ENCODE measurements at places on chromosomes 3 and 15. TPM values are rescaled to one million over a fixed set of nuclear protein-coding genes. Genes with fewer than 3 reads are reported as not detected.

- peaks cover 6% of the 10 kb centered on the region for H3K4me1 ChIP-seq
- no peak overlapping the region for H3K4me3 ChIP-seq
- no peak overlapping the region for H3K27ac ChIP-seq
- no peaks in the 10 kb centered on the region for H3K36me3 ChIP-seq
- DNase-seq, result peak; percentile 52
- H3K27me3 ChIP-seq, result peaks cover 40% of the 10 kb centered on the region
Measured at GRCh38 chr3:32240159-32240545, 1.7 kb downstream of the CMTM8 start.

GRCh38 chr15:93887151-93887550 is 344.2 kb upstream of the MCTP2 start:
- no peak overlapping the region for H3K4me3 ChIP-seq
- no peak for DNase-seq
- H3K4me1 ChIP-seq, result peaks cover 13% of the 10 kb centered on the region
- no peaks in the 10 kb centered on the region for H3K36me3 ChIP-seq
- H3K27me3 ChIP-seq, result no peaks in the 10 kb centered on the region

GRCh38 chr3:112815981-112816380 is 30.7 kb downstream of the CD200R1L start:
- H3K27ac ChIP-seq, result no peak overlapping the region
- no peak for DNase-seq
- no peaks in the 10 kb centered on the region for H3K4me1 ChIP-seq
- no peak overlapping the region for H3K4me3 ChIP-seq
- no peaks in the 10 kb centered on the region for H3K27me3 ChIP-seq

MST1R gene
- 0.32 TPM for total RNA-seq

- peak; percentile 8 for DNase-seq
- H3K27ac ChIP-seq, result no peak overlapping the region
- H3K4me1 ChIP-seq, result peaks cover 12% of the 10 kb centered on the region
- no peaks in the 10 kb centered on the region for H3K27me3 ChIP-seq
Measured at GRCh38 chr3:55065331-55065730, 137.5 kb upstream of the LRTM1 start.

- no peak overlapping the region for H3K4me3 ChIP-seq
- H3K4me1 ChIP-seq, result no peaks in the 10 kb centered on the region
- no peak overlapping the region for H3K27ac ChIP-seq
- H3K27me3 ChIP-seq, result no peaks in the 10 kb centered on the region
- no peaks in the 10 kb centered on the region for H3K36me3 ChIP-seq
Measured at GRCh38 chr3:95084738-95085137, 1021.9 kb downstream of the NSUN3 start.

RETNLB gene
- total RNA-seq, result not detected

NAA80 gene
- 21.8 TPM for total RNA-seq

DNA sequence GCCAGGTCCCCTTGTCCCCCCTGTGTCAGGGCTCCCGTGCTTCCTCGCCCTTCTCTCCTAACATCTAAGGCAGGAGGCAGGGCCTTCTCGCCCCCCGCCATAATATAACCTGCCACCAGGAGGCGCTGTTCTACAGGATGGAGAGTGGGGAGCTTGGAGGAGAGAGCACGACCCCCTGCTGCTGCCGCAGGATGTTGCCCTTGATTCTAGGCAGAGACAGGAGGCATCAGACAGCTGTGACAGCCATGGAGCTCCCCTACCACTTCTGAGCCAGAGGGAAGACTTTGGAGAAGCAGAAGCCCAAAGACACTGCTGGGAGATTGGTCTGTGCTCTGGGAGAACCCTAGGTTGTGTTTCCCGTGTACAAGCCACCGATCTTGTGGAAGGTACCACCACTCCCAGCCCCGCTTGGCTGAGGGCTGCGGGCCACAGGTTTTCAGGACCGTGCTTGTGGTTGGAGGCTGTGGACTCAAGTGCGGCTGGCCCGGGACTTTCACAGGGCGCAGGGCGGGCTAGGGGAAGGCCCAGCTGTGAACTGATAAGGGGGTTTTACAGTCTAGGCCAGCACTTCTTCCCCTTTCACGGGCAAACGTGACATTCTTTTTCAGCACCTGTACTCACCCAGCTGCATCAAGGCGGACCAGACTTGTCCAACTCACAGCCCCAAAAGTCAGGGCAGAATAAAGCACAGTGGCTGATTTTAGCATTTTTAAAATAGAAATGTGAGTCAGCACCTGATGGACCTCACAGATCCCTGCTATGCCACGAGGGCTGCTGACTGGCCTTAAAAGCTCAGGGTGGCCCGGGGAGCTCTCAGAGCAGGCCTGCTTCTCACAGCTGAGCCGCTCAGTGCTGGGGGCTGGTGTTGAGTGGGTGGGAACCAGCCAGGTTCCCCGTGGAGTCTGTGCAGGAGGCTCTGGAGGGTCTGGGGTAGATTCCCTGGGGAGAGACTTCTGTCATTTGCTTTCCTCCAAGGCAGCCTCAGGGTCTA is 2.6 kb upstream of the TIGIT start:
- no peaks in the 10 kb centered on the region for H3K4me1 ChIP-seq
- H3K27me3 ChIP-seq, result no peaks in the 10 kb centered on the region
- peak; percentile 86 for DNase-seq
- H3K4me3 ChIP-seq, result no peak overlapping the region
- no peak overlapping the region for H3K27ac ChIP-seq

DNA sequence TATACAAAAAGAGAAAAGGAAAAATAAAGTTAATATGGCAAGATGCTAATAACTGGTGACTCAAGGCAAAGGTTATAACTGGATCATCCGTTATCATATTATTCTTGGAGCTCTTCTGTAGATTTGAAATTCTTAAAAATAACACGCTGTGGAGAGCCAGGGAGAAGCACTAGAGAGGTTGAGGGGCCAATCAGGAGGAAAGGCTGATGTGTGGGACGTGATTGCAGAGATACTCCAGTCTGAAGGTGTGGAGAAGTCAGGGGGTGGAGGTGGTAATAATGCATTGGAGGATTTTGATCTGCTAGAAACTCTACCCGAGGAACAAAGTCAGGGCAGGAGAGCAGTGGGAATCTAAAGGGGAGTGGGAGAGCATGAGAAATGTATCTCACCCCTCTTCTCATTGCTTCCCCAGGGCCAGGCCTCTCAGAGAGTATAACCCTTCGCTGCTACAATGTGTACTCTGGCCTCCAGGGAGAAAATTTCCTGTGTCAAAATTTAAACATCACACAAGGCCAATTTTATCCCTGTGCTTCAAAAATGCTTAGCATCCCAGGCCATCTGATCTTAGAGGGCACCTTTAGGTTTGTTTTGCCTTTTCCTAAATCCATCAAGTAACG is 211.5 kb upstream of the SEMA6D start:
- H3K36me3 ChIP-seq, result no peaks in the 10 kb centered on the region
- no peaks in the 10 kb centered on the region for H3K27me3 ChIP-seq

GRCh38 chr15:88061452-88061851 is 195.1 kb downstream of the NTRK3 start:
- no peaks in the 10 kb centered on the region for H3K27me3 ChIP-seq
- H3K36me3 ChIP-seq, result no peaks in the 10 kb centered on the region
- no peak overlapping the region for H3K27ac ChIP-seq
- no peak overlapping the region for H3K4me3 ChIP-seq
- no peaks in the 10 kb centered on the region for H3K4me1 ChIP-seq
- no peak for DNase-seq

- H3K27ac ChIP-seq, result no peak overlapping the region
- H3K4me3 ChIP-seq, result no peak overlapping the region
- H3K36me3 ChIP-seq, result no peaks in the 10 kb centered on the region
- no peaks in the 10 kb centered on the region for H3K27me3 ChIP-seq
- H3K4me1 ChIP-seq, result peaks cover 4% of the 10 kb centered on the region
Measured at GRCh38 chr3:114308377-114308776, 14.5 kb downstream of the TIGIT start.

CD200 gene
- total RNA-seq, result 41.5 TPM

DNA sequence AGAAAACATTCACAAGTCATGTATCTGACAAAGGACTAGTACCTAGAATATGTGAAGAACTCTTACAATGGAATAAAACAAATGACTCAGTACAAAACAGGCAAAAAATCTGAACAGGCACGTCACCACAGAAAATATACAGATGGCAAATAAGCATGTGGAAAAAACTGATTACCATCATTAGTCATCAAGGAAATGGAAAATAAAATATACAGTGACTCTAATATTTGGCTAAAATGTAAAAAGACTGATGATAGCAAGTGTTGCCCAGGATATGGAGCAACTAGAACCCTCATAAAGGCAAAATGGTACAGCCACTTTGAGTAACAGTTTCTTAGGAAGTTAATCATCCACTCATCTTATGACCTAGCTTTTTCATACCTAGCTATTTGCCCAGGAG is 95.8 kb upstream of the ABHD17C start:
- no peak for DNase-seq
- no peaks in the 10 kb centered on the region for H3K4me1 ChIP-seq
- H3K27ac ChIP-seq, result no peak overlapping the region
- no peaks in the 10 kb centered on the region for H3K36me3 ChIP-seq
- H3K27me3 ChIP-seq, result no peaks in the 10 kb centered on the region

DNA sequence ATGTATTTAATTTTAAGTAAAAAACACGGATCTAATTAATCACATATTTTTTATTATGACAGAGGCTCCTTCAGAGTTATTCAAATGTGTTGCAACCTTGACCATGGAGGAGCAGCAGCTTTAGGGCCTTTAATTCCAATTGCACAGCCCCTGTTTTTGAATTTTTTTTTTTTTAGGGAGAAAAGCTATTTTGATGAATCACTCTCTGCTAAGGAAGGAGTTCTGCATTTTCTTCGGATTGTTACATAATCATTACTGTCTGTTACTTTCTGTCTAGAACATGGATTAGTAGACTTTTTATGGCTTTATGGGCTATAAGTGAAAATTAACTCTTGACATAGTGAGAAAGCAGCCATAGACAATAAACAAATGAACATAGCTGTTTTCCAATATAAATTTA is 90.8 kb downstream of the MCTP2 start:
- H3K27me3 ChIP-seq, result no peaks in the 10 kb centered on the region
- no peaks in the 10 kb centered on the region for H3K36me3 ChIP-seq
- no peak overlapping the region for H3K27ac ChIP-seq
- H3K4me1 ChIP-seq, result no peaks in the 10 kb centered on the region

DNA sequence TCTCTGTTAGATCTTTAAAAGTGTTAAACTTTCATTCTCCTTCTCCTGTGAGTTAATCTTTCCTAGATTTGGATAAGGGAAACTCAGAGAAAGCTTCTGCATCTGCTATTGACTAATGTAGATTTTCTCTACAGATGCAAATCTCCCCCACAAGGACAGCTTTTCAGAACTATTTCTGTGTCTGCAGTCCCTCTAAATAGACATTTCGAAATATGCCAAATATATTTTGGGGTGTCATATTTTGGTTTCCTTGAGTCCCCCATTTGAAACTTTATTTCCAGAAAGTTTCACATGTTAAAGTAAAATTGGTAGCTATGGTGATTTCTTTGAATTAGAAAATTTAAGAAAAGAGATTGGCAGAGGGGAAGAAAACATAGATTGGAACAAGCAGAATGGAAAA is 852.3 kb upstream of the ALCAM start:
- no peaks in the 10 kb centered on the region for H3K36me3 ChIP-seq
- H3K27me3 ChIP-seq, result no peaks in the 10 kb centered on the region
- no peak overlapping the region for H3K27ac ChIP-seq
- H3K4me3 ChIP-seq, result no peak overlapping the region
- no peak for DNase-seq
- H3K4me1 ChIP-seq, result no peaks in the 10 kb centered on the region

GRCh38 chr15:40242601-40243000 is 3.7 kb downstream of the PAK6 start:
- peaks cover 24% of the 10 kb centered on the region for H3K27me3 ChIP-seq
- no peak for DNase-seq
- H3K27ac ChIP-seq, result no peak overlapping the region

NEIL1 gene
- total RNA-seq, result 11.2 TPM

DNA sequence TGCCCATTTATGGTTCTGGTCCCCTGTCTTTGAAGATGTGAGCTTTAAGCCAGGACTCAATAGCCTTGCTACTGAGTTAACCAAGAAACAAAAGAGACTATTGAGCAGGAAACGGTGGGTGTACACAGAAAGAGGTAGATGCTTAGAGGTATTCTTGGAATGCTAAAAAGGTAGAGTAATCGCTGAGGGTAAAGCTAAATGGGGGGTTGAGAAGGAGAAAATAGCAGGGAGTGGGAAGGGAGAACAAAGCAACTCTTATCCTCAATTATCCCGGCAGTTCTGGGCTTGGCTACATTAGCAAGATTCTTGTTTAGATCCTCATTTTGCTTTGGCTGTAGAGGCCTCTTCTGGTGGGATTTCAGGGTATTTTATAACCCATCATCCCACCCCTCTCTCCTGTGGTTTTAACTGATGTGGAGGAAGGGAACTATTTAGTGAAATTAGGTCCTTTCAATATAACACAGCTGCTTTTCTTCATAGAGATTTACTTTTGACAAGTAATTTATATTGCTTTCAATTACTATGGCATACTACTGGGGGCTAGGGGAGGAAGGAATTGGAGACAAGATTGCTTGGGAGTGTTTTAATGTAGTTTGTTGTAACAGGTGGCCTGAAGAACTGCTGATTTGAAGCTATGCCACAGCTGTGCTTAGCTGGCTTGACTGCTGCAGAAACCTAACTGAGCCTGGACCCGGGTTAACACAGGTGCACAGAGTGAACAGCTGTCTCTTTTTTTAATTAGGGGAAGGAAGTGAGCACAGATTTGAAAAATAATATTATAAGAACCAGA is 234.3 kb upstream of the CCDC54 start:
- H3K27me3 ChIP-seq, result no peaks in the 10 kb centered on the region
- H3K36me3 ChIP-seq, result no peaks in the 10 kb centered on the region
- H3K4me3 ChIP-seq, result peak overlapping the region; percentile 21
- peak; percentile 76 for DNase-seq
- H3K4me1 ChIP-seq, result peaks cover 19% of the 10 kb centered on the region
- H3K27ac ChIP-seq, result peak overlapping the region; percentile 95

GCSAM gene
- not detected for total RNA-seq

- H3K27ac ChIP-seq, result no peak overlapping the region
- H3K36me3 ChIP-seq, result no peaks in the 10 kb centered on the region
- H3K27me3 ChIP-seq, result no peaks in the 10 kb centered on the region
- no peak overlapping the region for H3K4me3 ChIP-seq
Measured at GRCh38 chr3:60989626-60990441, 261.4 kb downstream of the FHIT start.

- no peak overlapping the region for H3K27ac ChIP-seq
- no peaks in the 10 kb centered on the region for H3K27me3 ChIP-seq
- no peak overlapping the region for H3K4me3 ChIP-seq
- H3K4me1 ChIP-seq, result no peaks in the 10 kb centered on the region
- no peak for DNase-seq
- no peaks in the 10 kb centered on the region for H3K36me3 ChIP-seq
Measured at GRCh38 chr3:40628984-40629383, 104.2 kb downstream of the ZNF621 start.

- H3K36me3 ChIP-seq, result no peaks in the 10 kb centered on the region
- no peaks in the 10 kb centered on the region for H3K4me1 ChIP-seq
- H3K27ac ChIP-seq, result no peak overlapping the region
- DNase-seq, result no peak
- H3K4me3 ChIP-seq, result no peak overlapping the region
Measured at GRCh38 chr15:35583863-35584528, 38.0 kb upstream of the DPH6 start.

SUCLG2 gene
- total RNA-seq, result 45.3 TPM

- H3K36me3 ChIP-seq, result no peaks in the 10 kb centered on the region
- DNase-seq, result no peak
- H3K27ac ChIP-seq, result no peak overlapping the region
- H3K27me3 ChIP-seq, result no peaks in the 10 kb centered on the region
- H3K4me1 ChIP-seq, result no peaks in the 10 kb centered on the region
Measured at GRCh38 chr15:49908236-49908932, 210.6 kb downstream of the ATP8B4 start.

GRCh38 chr15:74399511-74400312 is 32.3 kb upstream of the CYP11A1 start:
- H3K4me1 ChIP-seq, result no peaks in the 10 kb centered on the region
- no peaks in the 10 kb centered on the region for H3K27me3 ChIP-seq
- no peak for DNase-seq
- no peaks in the 10 kb centered on the region for H3K36me3 ChIP-seq
- H3K4me3 ChIP-seq, result no peak overlapping the region

GPR62 gene
- total RNA-seq, result 0.21 TPM

All from neural progenitor cell (in vitro differentiated cells).